AG04450 (cell line): ENCODE measurements at places on chromosomes 2 and 18.

DNA sequence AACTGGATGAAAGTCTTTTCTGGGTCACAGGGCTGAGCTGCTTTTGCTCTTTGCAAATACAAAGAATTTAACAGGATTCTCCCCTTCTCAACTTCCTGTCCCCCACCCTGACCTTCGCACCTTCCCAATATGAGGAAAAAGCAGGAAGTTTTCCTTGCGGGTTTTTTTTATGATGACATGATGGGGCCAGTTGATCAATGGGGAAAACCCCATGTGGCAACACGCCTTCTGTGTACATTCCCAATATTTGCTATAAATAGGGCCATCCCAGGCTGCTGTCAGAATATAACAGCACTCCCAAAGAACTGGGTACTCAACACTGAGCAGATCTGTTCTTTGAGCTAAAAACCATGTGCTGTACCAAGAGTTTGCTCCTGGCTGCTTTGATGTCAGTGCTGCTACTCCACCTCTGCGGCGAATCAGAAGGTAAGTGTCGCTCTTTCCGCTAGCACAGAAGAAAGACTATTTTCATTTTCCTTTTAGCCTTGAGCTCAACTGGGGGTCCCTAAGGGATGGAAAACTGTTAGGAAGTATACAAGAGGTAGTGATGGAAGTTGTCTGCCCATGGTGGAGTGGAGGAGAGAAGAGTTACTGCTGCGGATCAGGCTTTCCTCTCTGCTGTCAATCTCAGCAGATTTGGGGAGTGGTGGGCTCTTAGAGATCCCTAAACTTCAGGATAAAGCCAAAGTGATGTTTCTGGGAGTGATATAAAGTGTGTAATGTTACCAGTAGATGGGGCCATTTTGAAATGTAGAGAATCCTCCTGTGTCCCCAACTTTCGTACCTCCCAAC lies at the start of gene CCL20:
CCL20 (plus strand) TSS at position 281 of the 792 bp plus-strand sequence; CDS start at position 351, 70 bp downstream.
- no peak for DNase-seq

- DNase-seq: no peak
Observed at GRCh38 chr2:96324721-96325040, 436 bp upstream of the ITPRIPL1 start.

DNA sequence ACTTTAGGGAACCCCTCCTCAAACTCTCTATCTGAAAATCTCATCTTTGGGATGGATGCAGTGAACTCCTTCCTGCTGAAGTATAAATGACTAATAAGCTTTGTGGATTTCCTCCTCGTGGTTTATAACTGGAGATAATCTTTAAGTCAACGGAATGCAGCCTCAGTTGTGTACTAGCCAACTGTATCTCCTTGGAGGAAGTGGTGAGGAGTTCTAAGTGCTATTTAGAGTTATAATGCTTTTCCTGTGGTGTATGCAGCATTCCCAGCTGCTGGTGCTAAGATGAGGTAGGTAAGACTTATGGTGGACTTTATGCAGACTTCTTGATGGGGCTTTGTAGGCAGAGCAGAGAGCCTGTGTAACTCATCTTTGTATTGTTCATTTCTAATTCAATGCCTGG lies 90.9 kb downstream of the LYPD6B start:
- DNase-seq: no peak

- no peak for DNase-seq
Observed at GRCh38 chr2:197190100-197190432, 120.5 kb downstream of the ANKRD44 start.

- DNase-seq: peak; percentile 60
Observed at GRCh38 chr2:232588680-232589585, 38.4 kb downstream of the EIF4E2 start.

DNA sequence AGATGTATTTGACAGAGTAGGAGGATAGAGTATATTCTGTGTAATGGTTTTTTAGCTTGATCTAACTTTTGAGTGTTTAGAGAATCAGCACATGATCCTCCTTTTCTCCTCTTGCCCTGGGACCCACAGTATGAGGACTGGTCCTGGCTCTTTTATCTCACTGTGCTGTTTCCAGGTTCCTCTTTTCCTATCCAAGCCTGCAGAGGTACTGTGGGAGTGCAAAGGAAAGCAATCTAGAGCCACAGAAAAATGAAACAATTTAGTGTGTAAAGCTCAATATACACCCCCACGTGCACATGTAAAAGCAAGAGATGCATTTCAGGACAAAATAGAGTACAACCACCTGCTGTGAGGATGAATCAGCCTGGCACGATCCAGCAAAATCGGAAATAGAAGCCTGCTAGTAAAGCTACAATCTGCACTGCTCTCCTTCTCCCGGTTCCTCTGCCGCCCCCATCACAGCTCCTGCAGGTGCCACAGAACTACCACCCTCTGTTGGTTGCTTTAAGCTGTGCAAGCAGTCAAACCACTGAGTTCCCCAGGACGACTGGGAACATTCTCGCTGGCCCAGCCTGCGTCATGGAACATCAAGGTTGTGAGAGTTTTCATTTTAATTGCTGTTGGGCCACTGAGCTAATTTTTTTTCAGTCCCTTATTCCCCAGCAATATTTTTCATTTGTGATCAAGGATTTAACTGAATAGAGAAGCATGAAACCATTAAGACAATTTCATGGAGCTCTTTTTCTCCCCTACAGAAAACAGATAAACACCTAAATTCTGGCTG lies 47.8 kb upstream of the MAPRE3 start:
- DNase-seq: no peak

DNA sequence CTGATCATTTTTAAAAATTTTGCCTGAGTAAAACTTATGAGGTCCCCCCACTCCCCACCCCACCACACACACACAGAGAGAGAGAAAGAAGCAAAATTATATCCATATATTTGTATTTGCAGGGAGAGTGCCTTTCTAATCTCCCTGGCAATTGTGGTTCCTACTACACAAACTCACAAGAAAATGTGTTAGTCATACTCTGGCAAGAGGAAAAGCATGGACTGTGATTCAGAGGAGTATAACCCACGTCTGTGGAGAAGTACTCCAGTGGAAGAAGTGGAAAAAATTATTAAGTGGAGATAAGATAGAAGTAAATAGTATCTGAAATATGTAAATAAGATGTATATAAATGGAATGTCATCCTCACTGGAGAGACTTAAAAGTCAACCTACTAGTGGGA lies 114.0 kb downstream of the DSEL start:
- no peak for DNase-seq

DNA sequence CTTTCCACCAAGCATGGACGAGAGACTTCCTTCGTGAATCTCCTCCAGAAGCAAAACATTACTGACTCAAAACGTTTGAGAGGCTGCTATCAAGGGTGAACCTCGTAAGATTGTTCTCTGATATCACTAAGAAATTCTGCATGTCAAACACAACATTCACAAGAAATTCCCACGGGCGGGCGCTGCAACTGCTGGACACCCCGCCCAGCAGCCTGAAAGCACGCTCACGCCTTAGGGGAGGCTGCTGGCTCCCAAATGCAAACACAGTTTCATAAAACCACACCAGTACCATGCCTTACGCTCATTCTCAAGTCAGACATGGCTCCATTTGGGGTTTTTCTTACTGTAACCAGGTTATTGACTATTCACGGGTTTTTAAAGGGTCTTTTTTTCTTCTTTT lies 39.0 kb downstream of the MBP start:
- no peak for DNase-seq

- DNase-seq: no peak
Observed at GRCh38 chr18:61222206-61222605, 111.0 kb upstream of the CDH20 start.

GRCh38 chr2:205352593-205352992 lies 329.7 kb upstream of the NRP2 start:
- DNase-seq: no peak

DNA sequence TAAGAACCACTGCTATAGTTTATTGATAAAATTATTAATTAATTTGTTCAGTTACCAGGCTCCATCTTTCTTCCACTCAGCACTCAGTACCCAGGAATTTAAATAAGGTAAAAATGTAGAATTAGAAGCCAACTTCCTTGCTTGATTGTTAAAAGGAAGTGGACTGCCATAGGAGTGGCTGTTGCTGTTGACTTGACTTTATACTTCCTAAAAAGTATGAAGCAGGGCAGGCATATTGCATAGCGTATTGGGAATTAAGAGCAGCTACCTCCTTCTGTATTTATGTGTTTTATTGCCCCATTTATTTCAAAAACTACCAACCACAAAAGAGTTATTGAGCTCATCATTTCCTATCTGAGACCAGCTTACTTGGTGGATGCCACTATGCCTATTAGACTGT lies 27.9 kb downstream of the PSMD1 start:
- no peak for DNase-seq

DNA sequence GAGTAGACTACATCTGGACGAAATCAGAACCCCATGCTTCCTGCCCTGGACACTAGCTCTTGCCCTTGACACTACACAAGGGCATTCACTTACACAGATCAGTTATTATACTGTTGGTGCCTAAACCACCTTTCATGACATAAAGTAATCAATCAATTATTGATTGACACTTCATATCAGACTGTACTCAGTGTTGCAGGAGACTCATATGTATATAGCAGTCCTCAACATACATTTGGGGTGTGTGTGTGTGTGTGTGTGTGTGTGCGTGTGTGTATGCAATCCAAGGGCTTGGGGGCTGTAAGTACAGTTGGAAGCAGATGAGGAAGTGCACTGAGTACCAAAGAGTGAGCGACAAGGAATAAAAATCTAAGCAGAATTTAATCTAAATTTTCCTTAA lies 5.1 kb downstream of the CDH2 start:
- no peak for DNase-seq

GRCh38 chr2:53536583-53537361 lies 230.8 kb upstream of the CHAC2 start:
- no peak for DNase-seq

DNA sequence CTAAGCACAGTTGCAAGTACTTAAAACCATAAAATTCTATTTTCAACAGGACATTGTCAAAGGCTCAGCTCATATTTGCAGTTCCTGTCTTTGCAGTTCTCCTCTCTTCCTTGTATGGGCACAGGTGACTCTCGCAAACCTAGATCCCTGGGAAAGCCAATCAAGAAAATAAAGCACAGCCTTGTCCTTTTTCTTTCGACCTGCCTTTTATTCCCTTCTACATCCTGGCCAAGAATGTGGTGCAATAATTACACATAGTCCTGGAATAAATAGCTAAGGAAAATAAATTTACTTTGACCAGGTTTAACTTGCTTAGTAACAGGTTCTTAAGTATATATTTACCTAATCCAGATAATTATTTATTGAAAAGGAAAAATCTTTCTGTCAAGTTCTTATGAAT lies 20.2 kb downstream of the ATG16L1 start:
- no peak for DNase-seq

GRCh38 chr2:241540401-241540770 lies 18.2 kb upstream of the BOK start:
- DNase-seq: no peak

DNA sequence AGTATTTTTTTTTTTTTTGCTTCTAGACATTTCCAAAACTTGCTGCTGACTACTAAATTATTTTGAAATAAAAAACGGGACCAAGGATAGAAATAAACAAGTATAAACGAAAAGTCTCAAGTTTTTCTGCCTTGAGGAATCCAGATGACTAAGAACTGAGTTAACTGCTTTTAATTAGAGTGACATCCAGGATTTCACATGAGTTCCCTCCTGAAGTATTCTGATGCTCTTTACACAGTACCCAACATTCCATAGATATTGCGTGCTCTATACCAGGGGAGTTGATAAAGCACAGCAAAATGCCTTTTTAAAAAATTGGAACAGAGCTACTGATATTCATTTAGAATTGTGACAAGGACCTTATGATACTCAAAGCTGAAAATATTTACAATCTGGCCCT lies 618.0 kb downstream of the CCDC85A start:
- DNase-seq: no peak

DNA sequence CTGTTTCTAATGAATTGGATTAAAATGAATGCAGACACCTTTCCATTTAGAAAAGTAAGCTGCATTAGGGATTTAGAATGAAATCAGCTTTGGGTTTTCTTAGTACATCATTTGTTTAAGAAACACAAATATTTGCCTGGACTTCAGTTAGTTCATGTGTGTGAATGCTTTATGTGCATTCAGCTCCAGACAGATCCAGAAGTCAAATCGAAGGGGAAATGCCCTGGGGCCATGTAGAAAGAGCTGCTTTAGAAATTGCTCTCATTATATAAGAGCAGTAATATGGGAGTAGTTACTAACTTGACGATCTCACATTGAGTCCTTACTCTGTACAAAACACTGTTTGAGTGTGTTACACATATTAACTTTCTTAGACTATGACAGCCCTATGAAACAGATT lies 88.0 kb upstream of the TTC39C start:
- no peak for DNase-seq

DNA sequence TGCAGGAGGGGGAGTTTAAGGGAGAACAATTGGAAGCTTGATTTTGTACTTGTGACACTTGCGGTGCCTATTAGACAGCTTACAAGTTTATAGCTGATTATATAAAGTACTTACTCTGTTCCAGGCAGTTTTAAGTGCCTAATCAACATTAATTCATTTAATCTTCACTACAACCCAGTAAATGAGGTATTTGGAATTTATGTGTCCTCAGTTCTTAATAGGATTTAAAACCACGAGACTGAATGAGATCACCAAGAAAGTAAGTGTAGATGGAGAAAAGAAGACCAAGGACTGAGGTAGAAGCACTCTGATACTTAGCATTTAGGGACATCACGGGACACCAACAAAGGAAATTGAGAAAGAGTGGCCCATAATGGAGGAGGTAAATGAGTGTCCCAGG lies 49.8 kb downstream of the ZC3H15 start:
- DNase-seq: no peak

- DNase-seq: no peak
Observed at GRCh38 chr2:224466304-224466895, 64.5 kb upstream of the FAM124B start.

GRCh38 chr18:24176727-24177416 lies 38.0 kb downstream of the CABYR start:
- peak; percentile 10 for DNase-seq

DNA sequence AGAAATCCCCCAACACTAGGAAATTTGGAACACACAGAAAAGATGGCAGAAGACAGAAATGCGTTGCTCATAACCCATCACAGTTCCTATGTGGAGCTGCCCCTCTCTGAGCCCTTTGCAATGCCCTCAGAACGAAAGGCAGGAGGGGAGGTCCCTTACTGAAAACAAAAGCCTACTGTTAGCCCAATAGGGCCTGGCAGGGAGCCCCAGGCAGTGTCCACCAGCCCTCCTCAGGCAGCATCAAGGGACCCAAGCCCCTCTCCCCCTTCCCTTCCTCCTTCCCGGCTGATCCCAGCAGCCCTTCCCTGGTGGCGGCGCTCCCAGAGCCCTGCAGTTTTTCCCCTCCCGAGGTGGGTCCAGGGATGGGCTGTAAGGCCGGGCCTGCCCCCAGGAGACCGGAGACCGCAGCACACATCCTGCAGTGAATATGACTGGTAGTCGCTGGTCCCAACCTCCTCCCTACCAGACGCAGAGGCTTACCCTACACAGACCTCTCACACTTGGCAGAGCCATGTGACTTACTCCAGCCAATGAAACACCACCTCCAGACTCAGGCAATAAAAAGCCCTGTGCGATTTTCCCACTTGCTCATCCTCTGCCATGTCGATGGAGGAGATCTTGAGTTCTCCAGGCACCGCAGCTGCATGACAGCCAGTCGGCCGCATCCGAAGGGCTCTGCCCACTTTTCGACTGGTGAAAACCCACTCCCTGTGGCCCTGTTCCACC lies 19.4 kb upstream of the DUSP2 start:
- no peak for DNase-seq
